CD4-positive, alpha-beta memory T cell (primary cell): ENCODE measurements at places on chromosomes 7 and 10. TPM values are rescaled to one million over a fixed set of nuclear protein-coding genes. Genes with fewer than 3 reads are reported as not detected.

GRCh38 chr7:48360574-48360973 lies 189.3 kb downstream of the ABCA13 start:
- no peak for DNase-seq
- no peaks in the 10 kb centered on the region for H3K4me1 ChIP-seq
- H3K27ac ChIP-seq, result no peak overlapping the region
- no peaks in the 10 kb centered on the region for H3K36me3 ChIP-seq

GRCh38 chr7:149454006-149454405 lies 6.9 kb downstream of the ZNF777 start:
- no peak overlapping the region for H3K27ac ChIP-seq
- peaks cover 13% of the 10 kb centered on the region for H3K4me1 ChIP-seq
- H3K4me3 ChIP-seq, result no peak overlapping the region
- peaks cover 45% of the 10 kb centered on the region for H3K36me3 ChIP-seq

GRCh38 chr10:101829561-101830315 lies 11.5 kb upstream of the OGA start:
- H3K4me1 ChIP-seq, result peaks cover 51% of the 10 kb centered on the region
- peak overlapping the region; percentile 57 for H3K4me3 ChIP-seq
- peak; percentile 82 for DNase-seq
- H3K27ac ChIP-seq, result peak overlapping the region; percentile 87
- H3K27me3 ChIP-seq, result no peaks in the 10 kb centered on the region

DNA sequence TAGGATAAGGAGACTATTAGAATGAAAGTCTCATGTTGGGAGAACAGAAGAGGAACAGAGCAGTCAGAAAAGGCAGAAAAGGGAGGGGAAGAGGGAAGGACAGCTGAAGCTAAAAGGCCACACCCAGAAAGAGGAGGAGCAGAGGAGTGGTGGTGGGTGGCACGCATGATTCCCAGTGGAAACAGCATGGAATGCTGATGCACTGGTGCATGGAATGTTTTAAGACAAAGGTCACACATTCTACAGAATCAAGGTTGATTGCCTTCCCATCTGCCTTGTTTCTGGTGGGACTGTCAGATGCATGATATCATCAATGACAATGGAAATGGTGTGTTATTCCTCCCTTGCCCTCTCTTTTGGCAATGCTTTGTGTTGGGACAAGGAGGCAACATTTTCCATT lies 285.4 kb upstream of the MKI67 start:
- no peak overlapping the region for H3K4me3 ChIP-seq
- H3K27me3 ChIP-seq, result no peaks in the 10 kb centered on the region
- no peak overlapping the region for H3K27ac ChIP-seq
- DNase-seq, result no peak

The NPTX2 gene
- total RNA-seq, result not detected

The DOCK1 gene
- total RNA-seq, result 0.17 TPM

The TFR2 gene
- 6.2 TPM for total RNA-seq
